T-helper 1 cell (primary cell): ENCODE measurements at places on chromosomes 7 and 10.

- DNase-seq = no peak
These were observed 80.5 kb upstream of the TAS2R16 start for GRCh38 chr7:123075838-123076467.

- DNase-seq = no peak
These were observed 333 bp downstream of the SMNDC1 start for GRCh38 chr10:110304394-110304779.

DNA sequence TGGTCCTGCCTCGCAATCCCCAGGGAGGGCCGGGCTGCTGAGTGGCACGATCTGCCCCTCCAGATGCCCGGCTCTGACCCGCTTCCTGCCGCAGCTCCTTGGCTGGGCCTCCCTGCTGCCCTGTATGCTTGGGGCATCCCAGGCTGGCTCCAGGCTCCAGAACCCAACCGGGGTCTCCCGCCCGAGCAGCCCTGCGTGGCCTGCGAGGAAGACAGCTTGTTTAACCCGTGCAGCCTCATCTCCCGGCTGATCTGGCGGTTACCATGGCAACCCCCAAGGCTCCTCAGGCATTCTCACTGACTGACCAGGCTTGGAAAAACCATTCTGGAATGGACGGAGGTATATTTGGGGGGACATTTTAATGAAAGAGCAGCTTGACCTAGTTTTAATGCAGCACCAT lies 232.4 kb upstream of the MYO3A start:
- DNase-seq = no peak

- DNase-seq = no peak
These were observed 70.2 kb downstream of the HTR7 start for GRCh38 chr10:90787393-90788198.

DNA sequence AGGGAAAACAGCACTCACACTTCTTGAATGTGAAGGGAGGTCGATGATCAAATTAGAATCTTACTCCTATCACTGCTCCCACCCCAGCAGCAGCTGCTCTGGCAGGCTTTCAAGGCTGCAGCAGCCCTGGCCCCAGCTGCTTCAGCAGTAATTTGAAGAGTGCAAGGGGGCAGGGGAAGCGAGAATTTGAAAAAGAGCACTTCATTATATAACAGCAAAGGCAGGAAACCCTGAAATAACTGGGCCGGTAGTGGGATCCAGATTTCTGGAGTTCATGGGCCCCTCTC lies 44.9 kb downstream of the MYPN start:
- DNase-seq = no peak

DNA sequence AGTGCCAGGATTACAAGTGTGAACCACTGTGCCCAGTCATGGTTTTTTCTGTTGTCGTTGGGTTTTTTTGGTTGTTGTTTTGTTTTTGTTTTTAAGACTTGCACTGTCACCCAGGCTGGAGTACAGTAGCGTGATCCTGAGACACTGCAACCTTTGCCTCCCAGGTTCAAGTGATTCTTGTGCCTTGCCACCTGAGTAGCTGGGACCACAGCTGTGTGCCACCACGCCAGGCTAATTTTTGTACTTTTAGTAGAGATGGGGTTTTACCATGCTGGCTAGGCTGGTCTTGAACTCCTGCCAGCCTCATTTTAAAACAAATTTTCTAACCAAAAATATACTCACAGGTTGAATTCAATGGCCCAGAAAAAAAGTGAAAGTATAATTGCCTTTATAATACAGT lies 174.1 kb downstream of the AHR start:
- DNase-seq = no peak

DNA sequence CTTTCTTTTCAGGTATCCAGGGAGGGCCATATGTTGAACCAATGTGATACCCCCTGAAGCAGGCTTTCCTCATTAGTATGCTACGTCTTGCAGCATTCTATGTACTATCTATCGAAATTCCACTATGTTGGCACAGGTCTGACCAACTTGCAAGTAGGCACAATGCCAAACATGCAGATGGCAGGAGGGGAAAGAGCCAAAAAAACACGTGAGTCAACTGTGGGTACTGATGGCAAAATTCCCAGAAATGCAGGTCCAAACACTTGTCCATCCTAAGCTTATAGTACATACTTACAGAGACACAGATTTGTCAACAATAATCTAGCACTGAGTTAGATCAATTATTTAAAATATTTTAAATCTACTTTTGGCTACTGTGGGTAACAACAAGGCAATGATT lies 394.9 kb downstream of the DGKB start:
- no peak for DNase-seq

GRCh38 chr10:80131499-80131901 lies 1.0 kb upstream of the PLAC9 start:
- no peak for DNase-seq

- DNase-seq = no peak
These were observed 43.6 kb downstream of the KLHDC10 start for GRCh38 chr7:130113887-130114286.

GRCh38 chr7:50397971-50398324 lies 52.2 kb downstream of the FIGNL1 start:
- DNase-seq = no peak
